ENCODE measurements at places on chromosomes 2 and 18.

- peak; percentile 60 for DNase-seq
Observed at GRCh38 chr2:239824046-239824694, 201.0 kb downstream of the NDUFA10 start.

DNA sequence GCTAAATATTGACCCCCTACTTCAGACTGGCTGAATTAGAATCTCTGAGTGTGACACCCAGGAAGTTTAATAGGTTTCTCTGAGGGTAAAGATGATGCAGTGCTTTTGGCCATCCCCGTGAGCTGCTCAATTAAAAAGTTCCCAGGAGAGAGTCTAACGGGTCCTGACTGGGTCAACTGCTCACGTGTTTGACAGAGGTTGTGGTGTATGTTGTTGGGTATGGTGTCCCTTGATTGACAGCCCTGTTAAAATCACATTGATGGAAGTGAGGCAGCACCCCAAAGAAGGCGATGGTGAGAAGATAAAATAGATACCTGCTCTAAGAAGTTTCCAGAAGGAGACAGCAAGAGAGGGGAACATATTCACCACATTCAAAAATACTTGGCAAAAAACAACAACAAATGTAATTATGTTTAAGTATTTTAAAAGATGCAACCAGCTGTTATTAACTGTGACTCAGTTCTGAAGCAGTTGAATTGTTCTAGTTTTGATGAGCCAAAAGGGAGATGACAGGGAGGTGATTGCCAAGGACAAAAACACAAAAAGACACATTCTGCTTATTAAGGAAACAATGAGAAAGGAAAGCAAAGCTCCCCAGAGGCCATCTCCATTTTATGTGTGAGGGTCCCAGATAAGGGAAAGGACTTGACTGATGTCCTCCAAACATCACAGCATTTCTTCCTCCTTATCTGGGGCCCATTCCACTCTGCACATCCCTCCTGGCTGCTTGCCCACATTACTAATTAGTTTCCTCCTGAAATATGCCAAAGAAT is 11.5 kb upstream of the GMCL1 start:
- no peak for DNase-seq

DNA sequence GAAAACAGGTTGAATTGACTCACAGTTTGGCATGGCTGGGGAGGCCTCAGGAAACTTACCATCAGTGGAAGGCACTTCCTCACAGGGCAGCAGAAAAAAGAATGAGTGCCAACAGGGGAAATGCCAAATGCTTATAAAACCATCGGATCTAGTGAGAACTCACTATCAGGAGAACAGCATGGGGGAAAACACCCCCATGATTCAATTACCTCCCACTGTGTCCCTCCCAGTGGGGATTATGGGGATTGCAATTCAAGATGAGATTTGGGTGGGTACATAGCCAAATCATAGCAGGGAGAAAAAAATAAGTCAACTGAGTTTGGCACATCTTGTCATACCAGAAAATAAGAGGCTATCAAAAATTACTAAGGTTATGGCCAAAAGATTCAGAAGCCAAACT is 96.3 kb downstream of the TRIP12 start:
- DNase-seq, result no peak

DNA sequence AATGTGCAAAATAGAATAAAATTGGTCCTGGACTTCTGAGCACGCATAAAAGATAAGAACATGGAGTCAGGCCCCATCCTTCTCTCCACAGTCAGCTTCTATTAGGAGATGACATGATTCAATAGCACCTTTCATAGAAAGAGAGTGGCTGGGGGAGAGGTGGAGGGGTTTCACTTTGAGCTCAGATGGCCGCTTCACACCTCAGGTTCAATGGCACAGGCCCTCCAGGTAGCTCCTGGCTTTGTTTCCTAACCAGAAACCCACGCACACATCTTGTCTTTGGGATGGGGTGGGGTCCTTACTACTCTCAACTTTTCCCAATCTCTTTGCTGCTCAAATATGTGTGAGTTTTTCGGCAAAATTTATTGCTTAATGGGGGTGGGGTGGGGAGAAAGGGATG is 332.3 kb downstream of the CLIP4 start:
- no peak for DNase-seq

DNA sequence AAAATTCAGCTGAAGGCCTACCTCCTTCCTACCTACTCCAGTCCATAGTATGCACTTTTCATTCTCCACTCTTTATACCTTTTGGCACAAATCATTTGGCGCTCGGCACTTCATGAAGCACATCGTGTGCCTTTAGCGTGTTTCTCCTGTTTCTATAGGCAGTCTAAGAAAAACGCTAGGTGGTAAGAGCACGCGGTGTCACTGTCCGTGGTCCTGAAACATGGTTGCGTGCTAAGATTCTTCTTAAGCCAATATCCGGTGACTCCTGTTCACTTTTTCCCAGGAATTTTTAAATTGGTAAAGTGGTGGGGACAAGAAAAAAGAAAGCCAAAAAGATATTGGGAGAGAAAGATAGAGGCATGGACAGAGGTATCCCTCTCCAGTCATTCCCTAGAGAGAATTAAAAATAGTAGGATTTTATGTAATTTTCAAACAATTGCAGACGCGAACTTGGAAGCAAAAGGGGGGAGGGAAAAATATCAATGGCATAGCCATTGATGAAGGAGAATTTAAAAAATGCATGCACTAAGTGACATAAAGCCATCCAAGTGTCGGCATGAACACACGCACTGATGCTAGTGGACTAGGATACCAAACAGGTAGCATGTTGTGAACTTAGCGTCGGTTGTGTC is 1.4 kb upstream of the CTNNA2 start:
- DNase-seq, result no peak

- no peak for DNase-seq
Observed at GRCh38 chr2:80830891-80831290, 526.3 kb upstream of the LRRTM1 start.

GRCh38 chr2:234638966-234639365 is 142.1 kb upstream of the ARL4C start:
- no peak for DNase-seq

- DNase-seq, result no peak
Observed at GRCh38 chr2:196592911-196593881, 46.3 kb upstream of the CCDC150 start.

- no peak for DNase-seq
Observed at GRCh38 chr18:50875966-50876536, 2.9 kb upstream of the ME2 start.

DNA sequence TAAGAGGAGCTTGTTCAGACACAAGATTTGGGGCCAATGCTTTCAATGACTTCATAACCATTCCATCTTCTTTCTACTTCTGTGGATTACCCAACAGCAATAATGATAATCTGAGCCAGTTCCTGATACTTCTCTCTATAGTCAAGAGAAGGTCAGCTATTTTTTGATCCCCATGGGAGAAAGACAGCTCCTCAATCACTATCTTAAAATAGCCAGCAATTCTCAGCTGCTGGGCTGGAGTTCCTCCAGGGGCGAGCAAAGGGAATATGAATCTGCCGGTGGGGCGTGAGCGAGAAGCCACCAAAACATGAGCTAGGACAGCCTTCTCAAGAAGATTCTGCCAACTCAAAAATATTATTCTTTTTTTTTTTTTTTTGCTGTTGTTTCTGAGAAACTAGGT is at the start of gene TMEM182:
Gene TMEM182 (plus strand): TSS at position 269 of the 400 bp plus-strand sequence. CDS start 187 bp downstream, outside the sequence.
- peak; percentile 85 for DNase-seq

DNA sequence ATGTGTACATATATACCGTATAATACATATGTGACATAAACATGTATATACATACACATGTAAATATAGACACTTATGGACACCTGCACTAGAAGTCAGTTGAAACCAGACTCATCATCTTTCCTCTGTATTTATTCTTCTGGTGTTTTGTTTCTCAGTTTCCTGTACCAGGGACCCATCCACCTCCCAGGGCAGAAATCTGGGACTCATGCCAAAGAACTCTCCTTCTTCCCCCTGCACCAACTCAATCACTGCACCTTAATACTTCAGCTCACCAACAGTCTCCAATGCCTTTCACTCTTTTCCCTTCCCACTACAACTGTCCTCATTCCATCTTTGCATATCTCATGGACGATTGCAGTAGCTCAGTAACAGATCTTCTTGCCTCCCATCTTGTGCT is 428.0 kb downstream of the FBXO15 start:
- DNase-seq, result no peak

DNA sequence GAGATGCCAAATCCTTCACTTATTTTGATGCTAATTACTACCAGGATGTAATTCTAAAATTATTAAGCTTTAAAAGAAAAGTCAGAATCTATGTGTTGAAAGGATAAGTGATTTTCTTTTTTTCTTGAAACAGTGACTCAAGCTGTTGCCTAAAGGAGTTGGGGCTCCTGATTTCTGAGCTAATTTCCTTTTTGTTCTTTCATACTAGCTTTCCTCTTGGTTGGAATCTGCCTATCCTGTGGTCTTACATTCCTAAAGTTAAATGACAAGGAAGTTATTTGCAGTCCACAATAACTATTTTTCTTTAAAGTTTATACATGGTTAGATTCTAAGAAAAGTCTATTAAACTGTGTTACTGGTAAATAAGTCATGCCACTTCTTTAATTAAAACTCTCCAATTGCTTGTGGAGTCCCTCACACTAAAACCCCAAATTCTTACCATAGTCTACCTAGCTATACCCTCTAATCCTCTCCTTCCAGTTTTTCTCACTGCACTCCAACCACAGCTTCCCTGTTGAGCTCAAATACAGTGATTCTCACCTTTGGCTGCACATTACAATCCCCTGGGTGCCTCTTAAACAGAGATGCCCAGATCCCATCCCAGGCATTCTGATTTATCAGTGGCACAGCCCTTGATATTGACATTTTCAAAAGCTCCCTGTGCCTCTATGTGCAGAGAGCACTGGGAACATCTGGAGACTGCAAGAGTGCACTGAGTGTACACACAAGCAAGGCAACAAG is 63.3 kb upstream of the EFEMP1 start:
- no peak for DNase-seq

- DNase-seq, result no peak
Observed at GRCh38 chr2:234102112-234102511, 51.6 kb downstream of the SPP2 start.

GRCh38 chr2:6865346-6866274 is at the start of gene CMPK2:
Gene CMPK2, minus strand, starts transcription at chr2:6865907. Its CDS starts 211 bp downstream, at chr2:6865696.
- DNase-seq, result peak; percentile 90

DNA sequence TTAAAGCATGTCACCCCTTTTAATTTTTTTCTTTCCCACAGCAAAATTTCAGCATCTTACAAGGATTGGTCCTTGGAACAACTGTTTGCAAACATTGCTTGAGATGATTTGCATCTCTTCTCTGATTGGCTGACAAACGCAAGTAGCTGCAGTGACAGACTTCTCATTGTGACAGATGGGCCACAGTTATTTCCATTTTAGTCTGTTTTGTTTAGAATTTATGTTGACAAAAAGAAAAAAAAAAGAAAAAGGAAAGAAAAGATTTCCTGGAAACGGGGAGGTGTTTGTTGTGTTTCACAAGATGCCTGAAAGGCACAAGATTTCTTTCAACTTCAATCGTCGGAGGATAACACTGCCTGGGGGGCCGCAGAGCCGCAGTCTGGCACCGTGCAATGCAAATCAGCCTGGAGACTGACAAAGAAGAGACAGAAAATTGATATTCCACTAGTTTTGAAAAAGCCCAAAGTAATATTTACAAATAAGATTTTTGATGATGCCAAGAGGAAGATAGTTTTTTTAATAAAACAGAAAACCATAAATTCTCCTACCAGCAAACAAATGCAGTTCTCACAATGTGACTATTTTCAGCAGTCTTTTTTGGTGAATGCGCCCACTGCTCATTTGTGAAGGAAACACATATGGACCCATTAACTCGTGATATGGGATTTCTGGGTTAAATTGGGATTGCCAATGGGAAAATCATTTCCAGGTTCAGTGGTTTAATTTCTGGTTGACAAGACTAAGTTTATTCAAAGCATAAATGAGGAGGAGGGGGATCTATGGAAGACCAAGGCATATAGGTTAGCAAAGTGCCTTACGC is 296.2 kb upstream of the SMIM21 start:
- no peak for DNase-seq

DNA sequence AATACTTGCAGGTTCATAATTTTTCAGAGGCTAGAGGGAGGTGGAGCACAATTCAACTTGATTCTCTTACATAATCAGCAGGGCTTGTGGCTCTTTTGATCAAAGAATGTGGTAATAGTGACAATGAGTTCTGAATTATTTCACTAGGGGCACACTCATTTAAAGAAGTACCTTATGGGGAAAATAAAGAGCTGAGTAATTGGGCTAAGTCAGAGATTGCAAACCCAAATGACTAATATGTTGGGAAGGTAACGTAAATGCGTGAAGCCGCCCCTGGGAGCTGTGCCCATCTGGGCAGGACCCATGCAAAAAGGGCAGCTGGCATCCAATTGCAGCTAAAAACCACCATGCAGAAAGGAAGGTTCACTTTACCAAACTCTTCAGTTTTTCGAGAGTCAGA is 35.3 kb downstream of the NCKAP5 start:
- no peak for DNase-seq

GRCh38 chr2:96407041-96407918 is 71.7 kb downstream of the NCAPH start:
- peak; percentile 83 for DNase-seq

GRCh38 chr18:32373995-32374394 is 96.7 kb downstream of the GAREM1 start:
- no peak for DNase-seq

GRCh38 chr18:78407466-78407844 is 572.2 kb upstream of the SALL3 start:
- no peak for DNase-seq

DNA sequence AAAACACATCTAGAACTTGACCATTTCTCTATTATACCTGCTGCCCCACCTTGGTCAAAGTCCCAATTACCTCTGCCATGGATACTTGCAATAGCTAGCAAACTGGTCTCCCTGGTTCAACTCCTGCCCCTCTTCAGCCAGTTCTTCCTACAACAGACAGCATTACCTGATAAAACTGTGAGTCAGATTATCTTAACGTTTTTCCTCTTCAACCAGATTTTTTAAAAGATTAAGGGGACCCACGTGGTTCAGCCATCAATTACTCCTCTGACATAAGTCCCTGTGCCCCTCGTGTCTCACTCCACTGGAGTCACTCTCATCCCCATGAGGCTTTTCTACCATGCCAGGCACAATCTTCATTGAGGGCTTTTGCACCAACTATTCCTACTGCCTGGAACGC is 5.3 kb upstream of the ARHGAP15 start:
- DNase-seq, result no peak

GRCh38 chr18:58848685-58849084 is 16.0 kb upstream of the ZNF532 start:
- DNase-seq, result no peak

- no peak for DNase-seq
Observed at GRCh38 chr2:192128655-192129054, 66.1 kb downstream of the TMEFF2 start.

DNA sequence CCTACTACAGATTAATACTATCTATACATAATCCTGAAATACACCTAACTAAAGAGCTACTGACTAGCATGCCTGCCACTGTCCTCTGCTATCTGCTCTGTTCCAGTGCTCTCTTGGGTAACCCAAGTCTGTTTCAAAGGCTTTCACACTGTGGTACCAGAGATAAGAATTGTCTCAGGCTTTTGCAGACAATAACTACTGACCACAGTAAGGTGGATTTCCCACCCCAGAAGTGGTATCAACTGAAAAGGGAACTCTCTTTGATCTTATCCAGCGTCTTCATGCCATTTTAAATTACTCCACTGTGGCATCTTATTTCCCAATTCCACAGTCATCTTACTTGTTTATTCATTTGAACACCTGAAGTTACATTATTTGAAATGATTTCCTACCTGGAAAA is 190.2 kb downstream of the IKZF2 start:
- no peak for DNase-seq

- DNase-seq, result no peak
Observed at GRCh38 chr2:176613323-176613987, 344.2 kb downstream of the MTX2 start.

GRCh38 chr2:177328056-177328455 is 63.5 kb upstream of the NFE2L2 start:
- DNase-seq, result no peak

GRCh38 chr2:15937105-15937881 is 3.1 kb upstream of the MYCN start:
- DNase-seq, result no peak
